Mesenteric fat pad (tissue), 1 donor: ENCODE measurements at places on chromosomes 2 and 18. TPM values are rescaled to one million over a fixed set of nuclear protein-coding genes. Genes with fewer than 3 reads are reported as not detected.

DNA sequence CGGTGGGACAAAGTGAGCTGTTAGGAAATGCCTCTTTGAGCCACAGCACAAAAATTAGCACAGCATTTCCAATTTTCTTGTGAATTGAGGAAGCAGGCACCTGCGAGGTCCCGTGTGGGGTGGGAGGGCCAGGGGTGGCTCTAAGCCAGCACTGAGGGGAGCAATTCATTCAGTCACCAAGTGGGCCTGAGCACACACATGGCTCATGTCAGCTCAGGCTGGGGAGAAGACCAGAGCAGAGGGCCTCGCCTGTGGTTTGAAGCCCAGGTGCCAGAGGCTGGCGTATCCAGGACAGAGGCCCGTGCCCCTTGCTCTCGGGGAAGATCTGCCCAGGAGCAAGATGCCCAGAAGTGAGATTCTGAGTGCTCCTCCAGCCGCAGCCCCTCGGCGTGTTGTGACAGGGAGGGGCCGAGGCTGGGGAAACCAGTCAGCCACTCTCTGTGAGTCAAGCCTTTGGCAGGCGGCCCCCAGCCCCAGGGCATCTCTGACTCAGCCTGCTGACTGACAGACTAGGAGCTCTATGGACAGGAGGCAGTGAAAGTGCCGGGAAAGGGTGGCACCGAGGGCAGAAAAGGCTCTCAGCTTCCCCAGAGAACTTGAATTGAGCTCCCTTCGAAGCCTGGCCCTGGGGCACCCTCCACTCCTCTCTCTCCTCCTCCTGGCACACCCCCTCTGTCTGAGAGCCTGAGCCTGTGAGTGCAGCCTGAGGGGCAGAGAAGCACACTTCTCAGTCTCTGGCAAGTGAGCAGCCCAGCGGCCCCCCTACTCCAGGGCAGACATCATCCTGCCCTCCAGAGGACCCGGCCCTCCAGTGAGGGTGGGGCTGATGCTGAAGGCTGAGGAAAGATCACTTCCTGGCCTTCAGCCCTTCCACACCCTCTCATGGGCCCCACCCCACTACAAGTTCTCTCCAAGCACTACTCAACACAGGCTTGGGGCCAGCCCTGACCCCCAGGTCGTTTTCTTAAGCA, 32.3 kb downstream of the CYP26B1 start:
- peak; percentile 90 for DNase-seq

DNA sequence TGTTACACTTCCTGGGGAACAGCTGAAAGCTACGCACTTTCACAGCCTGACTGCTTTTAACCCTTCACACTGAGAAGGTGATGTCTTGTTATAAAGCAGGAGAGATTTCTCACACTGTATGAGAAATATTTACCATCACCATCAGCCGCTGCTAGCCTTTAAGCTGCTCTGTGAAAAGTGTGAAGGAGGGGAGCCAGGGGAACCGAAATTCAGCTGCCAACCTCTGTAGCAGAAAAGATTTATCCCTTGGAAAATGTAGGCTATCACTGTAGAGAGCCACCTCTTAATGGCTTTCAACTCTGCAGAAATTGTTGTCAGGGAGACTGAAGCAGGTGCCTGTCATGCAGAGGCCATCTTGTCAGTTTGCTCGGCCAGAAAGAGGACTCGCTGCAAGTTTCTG, 145.3 kb downstream of the SP3 start:
- no peak for DNase-seq

DNA sequence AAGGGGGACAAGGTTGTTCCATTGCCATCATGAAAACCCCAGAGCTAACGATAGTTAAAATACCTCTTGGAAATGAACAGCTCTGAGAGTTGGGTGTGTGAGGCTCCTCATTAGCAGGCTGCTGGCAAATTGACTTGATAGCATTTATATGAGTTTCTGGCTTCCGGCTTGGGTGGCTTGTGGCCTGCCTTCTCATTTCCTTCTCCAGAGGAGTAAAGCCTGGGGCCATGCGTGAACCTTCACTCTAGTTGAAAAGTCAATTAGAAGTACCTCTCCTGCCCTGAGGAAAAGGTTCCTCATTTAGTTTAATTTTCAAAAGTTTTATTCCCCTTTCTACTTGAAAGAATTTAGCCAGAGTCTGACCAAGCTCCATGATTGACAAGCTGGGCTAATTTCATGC, 67.1 kb downstream of the MGAT5 start:
- DNase-seq, result no peak

DNA sequence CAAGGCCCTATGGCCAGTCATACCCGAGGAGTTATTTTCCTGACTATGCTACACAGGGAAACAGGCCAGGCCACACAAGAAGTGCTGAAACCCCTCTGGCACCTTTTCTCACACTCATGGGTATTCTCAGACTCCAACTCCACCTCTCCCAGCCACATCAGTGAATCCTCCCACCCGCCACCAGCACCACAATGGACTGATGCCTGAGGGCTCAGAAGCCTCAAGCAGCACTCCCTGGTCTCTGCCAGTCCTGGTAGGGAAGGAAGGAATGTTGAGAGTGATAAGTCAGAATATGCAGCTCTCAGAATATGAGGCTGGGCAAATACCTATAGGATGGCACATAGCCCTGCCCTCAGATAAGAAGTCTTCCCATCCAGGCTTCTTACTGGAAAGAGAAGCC, 391.1 kb downstream of the ALK start:
- DNase-seq, result no peak

DNA sequence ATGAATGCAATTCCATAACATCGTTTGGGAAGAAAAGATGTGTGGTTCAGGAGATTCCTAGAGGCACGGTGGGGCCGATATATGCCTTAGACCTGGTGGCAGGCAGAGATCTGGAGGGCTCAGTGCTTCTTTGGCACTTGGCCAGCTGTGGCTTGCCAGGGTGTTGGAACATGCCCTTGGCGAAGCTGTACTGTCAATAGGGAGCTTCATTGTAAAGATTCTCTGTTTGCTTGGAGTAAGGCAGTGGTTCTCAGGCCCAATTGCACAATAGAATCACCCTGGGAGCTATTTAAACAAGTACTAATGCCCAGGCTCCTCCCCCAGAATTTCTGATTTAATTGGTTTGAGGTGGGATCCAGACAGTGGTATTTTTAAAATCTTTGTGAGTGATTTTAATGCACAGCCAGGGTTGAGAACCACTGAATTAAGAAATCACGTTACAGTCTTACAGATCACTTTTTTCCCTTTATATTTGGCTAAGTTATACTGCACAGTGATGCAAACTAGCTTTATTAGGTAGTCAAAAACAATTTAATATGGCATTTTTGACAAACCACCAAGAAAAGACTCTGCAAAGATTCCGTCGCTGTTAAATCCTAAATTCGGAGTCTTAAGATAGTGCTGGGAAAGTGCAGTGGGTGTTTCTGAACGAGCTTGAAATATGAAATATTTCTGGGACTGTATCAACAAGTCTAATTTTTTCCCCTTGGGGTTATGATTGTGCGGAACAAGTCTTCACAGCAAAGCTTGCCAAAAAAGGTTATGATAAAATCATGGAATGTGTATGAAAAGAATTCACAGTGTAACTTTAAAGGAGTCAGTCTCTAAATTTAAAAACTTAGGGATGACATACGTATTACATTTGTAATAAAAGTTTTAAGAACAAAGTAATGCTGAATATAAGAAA, 78.0 kb downstream of the CRIM1 start:
- no peak for DNase-seq

DNA sequence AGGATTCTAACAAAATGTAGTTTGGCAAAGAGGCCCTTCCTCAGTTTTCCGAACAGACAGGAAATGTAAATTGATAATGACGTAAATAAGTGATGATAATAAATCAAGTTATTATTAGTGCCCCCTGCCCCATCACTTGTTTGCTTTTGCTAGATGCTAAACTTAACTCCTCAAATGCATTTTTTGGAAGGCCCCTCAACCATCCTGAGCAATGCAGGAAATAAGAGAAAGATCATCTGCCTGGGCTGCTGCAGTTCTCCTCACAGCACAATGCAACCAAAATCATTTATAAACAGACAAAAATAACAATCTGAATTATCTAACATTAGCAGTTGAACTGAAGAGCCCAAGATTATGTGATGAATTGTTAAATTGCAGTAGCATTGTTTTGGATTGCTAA, 62.6 kb upstream of the PSMD14 start:
- no peak for DNase-seq

GRCh38 chr2:64599469-64599868, 54.2 kb downstream of the SERTAD2 start:
- no peak for DNase-seq

GRCh38 chr2:221596192-221596591, 24.1 kb upstream of the EPHA4 start:
- DNase-seq, result no peak

DNA sequence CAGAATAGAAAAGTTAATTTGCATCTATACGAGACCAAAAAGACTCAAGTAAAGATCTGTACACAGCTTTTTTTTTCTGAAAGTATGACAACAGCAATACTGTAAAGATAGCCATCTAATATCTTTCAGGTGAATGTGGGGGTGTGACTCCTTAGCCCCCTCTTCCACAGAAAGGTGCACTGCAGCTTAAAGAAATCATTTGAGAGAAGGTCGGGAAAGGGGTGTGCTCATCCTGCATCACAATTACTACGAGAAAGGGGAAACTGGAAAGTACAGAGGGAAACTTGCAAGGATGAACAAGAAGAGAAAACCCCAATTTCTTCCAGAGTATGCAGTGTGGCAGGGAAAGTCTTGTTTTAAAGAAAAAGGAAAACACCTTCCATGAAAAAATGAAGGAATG, 255.6 kb downstream of the CCDC178 start:
- no peak for DNase-seq

DNA sequence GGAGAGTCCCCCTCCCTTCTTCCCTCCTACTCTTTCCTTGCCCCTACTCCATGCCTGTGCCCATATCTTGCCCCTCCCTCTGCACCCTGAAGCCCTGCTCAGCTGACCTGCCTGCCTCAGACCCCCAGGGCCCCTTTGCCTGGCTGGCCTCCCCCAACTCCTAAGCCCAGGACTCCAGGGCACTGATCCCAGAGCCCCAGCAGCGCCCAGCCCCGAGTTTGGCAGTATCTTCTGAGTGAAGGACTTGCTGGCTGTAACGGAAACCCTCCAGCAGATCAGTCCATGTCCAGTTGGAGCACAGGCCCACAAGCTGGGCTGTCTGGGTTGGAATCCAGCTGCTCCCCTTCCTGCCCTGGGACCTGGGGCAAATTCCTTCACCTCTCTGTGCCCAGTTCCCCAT, 46.0 kb downstream of the MCFD2 start:
- no peak for DNase-seq

GRCh38 chr2:100730290-100730868, 89.6 kb upstream of the NPAS2 start:
- DNase-seq, result peak; percentile 43

The CDCA7 gene
- total RNA-seq, result 0.22 TPM

GRCh38 chr2:30358842-30359241, 88.2 kb upstream of the LCLAT1 start:
- DNase-seq, result peak; percentile 57

DNA sequence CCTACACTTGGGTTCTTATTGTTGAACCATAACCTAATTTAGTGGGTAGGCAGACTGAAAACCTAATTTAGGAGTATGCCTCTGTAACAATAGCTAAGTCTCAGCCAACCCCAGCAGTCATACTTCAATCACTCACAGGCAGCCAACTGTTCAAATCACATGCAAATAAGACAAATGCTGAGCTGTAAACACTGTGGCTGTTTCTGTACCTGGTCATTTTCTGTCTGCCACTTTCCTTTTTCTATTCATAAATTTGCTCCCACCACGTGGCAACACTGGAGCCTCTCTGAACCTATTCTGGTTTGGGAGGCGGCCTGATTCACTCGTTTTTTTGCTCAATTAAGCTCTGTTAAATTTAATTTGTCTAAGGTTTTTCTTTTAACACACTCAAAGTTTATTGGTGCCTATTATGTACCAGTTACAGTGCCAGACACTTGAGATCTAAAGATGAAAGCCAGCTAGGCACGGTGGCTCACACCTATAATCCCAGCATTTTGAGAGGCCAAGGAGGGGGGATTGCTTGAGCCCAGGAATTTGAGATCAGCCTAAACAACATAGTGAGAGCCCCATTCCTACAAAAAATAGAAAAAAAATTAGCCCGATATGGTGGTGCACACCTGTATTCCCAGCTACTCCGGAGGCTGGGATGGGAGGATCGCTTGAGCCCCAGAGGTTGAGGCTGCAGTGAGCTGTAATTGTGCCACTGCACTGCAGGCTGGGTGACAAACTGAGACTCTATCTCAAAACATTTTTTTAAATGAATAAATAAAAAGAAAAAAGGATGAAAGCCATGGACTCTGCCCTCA, 41.1 kb downstream of the THNSL2 start:
- DNase-seq, result no peak

The ONECUT2 gene
- total RNA-seq, result 0.32 TPM

DNA sequence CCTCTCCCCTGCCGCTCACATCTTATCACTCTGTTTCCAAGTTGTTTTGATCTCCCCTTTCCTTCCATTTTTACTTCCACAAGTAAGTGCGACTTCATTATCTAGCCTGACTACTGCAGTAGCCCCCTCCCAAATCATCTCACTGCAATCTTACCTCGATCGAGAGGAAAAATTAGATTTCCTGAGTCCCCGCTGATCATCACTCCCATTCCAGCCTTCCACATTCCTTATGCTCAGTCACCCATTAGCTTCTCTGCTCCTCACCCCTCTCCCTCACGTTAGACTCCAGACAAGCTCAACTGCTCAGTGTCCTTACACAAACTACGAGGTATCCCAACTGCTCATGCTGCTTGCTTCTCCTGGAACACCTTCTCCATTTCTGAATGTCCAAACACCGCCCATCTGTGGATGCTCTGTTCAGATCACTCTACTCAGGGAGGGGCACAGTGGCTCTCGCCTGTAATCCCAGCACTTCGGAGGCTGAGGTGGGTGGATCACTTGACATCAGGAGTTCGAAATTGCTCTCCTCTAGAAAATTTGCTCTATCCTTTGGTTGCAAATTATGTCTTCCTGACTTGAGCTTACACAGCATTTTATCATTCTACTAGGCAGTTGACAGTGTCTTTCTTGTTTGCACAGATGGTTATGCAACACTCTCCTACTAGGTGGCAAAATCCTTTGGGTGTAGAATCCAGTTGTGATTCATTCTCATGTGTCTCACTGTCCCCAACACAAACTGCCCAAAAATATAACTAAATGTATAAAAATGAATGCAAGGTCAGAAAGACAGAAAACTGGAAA, 96.5 kb downstream of the INO80D start:
- no peak for DNase-seq
